ENCODE measurements at places on chromosomes 2 and 18.

DNA sequence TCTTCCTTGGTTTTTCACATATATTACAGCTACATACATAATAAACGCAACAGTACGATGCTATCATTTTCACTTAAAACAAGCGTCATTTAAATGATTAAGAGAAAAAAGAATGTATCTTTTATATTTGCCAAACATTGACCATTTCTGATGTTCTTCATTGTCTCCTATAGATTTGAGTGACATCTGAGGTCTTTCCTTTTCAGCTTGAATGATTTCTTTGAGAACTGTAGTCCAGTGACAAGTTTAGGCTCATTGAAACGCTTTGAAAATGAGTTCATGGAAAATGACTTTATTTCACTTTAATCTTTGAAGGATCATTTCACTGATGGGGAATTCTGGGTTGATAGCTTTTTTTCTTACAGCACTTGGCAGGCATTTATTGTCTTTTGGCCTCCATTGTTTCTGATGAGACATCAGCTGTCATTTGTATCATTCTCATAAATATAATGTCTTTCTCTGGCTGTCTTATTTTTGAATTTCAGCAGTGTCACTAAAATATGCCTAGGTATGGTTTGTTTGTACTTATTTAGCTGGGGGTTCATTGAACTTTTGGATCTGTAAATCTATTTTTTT, 10.9 kb downstream of the TGIF1 start:
- no peak for DNase-seq

DNA sequence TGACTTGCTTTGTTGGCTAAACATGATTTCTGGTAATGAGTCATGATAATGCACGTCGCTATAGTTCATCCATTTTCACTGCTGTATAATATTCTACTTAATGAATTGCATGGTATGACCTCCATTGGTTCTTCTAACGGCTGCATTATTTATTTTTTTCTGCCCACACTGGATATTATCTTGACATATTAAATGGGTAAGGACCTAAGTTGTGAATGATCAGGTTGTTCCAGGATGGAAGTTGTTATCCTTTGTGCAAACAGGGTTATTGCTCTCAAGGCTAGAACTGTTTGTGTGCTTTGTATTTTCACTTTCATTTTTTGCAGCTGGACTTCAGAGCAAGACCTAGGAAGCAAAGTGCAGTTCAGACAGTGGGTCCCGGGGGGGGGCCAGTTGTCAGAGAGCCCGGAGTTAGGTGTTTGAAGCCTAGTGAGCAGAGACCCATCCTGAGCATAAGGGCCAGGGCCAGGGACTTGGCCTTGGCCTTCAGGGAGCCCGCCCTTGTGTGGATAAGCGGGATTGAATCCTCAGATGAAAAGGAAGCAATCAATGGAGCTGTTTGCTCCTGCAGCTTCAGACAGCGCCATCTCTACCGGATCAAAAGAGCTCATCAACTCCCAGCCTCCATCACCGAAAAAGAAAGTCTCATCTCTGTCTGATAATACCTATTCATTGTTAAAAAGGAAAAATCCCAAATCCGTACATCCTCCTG, 48.2 kb downstream of the AGAP1 start:
- no peak for DNase-seq

DNA sequence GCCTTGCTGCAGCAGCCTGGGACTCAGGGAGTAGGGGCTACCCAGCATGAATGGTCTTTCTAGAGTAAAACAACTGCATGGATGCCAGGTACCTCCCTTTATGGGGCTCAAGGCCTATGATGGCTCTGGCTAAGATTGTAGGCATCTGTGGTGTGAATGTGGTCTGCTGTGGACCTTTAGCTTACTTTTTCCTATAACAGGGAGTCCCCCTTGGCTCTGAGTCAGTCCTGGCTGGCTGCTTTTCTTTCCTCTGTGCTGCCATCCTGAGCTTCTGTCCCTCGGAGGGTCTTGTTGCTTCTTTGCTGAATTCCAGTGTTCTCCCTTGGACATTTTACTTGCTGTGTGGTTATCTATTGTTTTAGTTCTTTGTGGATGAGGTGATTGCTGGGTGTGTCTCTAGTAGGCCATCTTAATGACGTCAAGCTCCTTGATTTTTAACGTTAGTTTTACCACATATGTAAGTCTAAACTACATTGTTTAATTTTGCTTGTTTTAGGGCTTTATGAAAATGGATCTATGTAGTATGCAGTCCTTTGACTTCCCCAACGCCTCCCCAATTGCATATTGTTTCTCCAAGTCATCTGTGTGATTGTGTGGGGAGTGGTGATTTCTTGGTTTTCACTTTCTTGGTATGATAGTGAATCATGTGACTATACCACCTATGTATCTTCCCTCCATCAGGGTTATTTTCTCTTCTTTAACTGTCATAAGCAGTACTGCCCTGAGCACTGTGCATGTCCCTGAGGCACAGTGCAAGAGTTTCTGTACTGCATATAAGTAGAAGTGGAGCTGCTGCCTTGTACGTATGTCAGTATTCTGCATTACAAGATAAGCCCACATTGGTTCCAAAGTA, 92.4 kb downstream of the NCK2 start:
- DNase-seq, result no peak

DNA sequence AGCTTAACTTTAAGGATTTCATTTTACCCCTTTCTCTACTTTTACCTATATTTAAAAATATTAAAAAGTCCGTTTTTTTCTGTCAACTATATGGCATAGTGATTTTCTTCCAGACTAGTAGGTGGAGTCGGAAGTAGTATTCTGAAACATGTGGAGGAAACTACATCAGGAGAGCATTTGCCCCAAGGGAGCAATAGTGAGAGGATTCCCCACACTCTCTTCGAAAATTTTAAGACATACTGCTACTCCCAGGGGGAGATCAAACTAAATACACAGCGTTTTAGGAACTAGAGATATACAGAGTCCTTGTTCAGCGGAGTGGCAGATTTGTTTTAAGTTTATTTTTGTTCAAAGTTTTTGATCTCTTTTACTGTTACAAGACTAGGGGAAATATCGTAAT, 40.6 kb downstream of the METAP1D start:
- DNase-seq, result no peak

DNA sequence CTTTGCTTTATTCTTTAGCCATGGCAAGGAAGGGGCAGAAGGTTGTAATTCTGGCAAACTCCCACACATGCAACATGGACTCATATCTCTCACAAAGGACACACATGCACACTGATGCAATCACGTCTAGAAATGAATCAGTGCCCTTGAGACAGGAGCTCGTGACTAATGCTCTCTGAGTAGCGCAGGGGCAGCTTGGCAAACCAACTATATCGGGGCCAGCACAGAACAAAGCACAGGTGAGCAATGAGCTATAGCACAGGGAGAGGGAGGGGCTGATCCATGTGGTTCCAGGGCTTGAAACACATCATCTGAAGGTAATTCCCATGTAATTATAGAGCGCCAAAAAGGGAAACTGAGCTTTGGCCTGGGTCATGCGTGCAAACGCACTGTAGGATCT, 165.2 kb upstream of the KLF7 start:
- no peak for DNase-seq

Measured in mesothelial cell of epicardium (in vitro differentiated cells).